Tibial nerve (tissue), 4 donors: ENCODE measurements at places on chromosomes 2 and 18. TPM values are rescaled to one million over a fixed set of nuclear protein-coding genes. Genes with fewer than 3 reads are reported as not detected.

GRCh38 chr2:143698352-143698751, 569.1 kb downstream of the ARHGAP15 start:
- no peaks in the 10 kb centered on the region for H3K4me1 ChIP-seq
- no peak overlapping the region for H3K4me3 ChIP-seq
- no peak overlapping the region for H3K27ac ChIP-seq
- H3K27me3 ChIP-seq = no peaks in the 10 kb centered on the region
- H3K36me3 ChIP-seq = no peaks in the 10 kb centered on the region

DNA sequence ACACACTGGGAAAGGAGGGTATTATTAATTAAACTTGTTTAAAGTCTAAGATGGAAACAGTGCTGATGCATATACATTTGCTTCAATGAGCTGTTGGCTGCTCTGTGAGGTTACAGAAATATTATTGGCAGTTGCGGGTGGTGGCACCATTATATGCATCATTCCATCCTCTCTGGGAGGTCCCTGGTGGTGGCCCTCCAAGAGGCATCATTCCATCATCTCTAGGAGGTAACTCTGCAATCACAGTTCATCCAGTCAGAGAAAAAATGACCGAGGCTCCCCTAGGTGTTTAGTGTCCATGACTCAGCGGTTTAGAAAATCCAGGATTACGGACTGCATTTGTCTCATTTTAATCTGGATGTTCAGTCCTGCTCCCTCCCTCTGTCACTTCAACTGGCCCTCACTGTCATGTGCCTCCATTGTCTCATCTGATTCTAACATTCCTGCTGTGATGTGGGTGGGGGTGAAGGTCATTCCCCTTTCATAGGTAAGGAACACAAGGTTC, 15.4 kb downstream of the AFF3 start:
- no peaks in the 10 kb centered on the region for H3K27me3 ChIP-seq
- H3K27ac ChIP-seq = no peak overlapping the region
- no peaks in the 10 kb centered on the region for H3K4me1 ChIP-seq
- no peak overlapping the region for H3K4me3 ChIP-seq
- DNase-seq = no peak

GRCh38 chr2:124911560-124911959, 886.5 kb downstream of the CNTNAP5 start:
- H3K36me3 ChIP-seq = no peaks in the 10 kb centered on the region
- no peak for DNase-seq
- H3K4me3 ChIP-seq = no peak overlapping the region
- H3K27me3 ChIP-seq = no peaks in the 10 kb centered on the region

DNA sequence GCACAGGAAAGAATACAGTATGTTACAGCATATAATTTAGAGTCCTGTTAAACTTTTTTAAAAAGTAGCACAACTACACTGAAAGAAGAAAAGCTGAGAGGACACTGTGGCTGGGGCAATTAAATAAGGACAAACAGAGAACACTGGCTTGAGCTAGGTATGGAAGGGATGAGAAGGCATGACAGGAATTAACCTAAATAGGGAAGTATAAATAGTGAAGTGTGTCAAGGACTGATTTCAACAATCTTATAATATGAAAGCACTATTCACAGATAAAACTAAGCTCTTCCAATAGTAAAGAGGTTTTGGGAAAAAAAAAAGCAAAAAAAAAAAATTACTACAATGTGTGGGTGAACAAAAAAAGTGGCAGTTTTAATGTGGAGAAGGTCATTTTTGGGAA, 45.5 kb downstream of the PPP3R1 start:
- no peaks in the 10 kb centered on the region for H3K27me3 ChIP-seq
- no peak overlapping the region for H3K4me3 ChIP-seq
- DNase-seq = no peak
- no peaks in the 10 kb centered on the region for H3K4me1 ChIP-seq
- no peaks in the 10 kb centered on the region for H3K36me3 ChIP-seq
- no peak overlapping the region for H3K27ac ChIP-seq

GRCh38 chr2:130828461-130828860, 8.3 kb upstream of the ARHGEF4 start:
- H3K4me1 ChIP-seq = peaks cover 20% of the 10 kb centered on the region
- no peak overlapping the region for H3K27ac ChIP-seq
- no peak overlapping the region for H3K4me3 ChIP-seq
- no peaks in the 10 kb centered on the region for H3K27me3 ChIP-seq

- no peak for DNase-seq
- no peak overlapping the region for H3K27ac ChIP-seq
- H3K4me3 ChIP-seq = no peak overlapping the region
- H3K27me3 ChIP-seq = no peaks in the 10 kb centered on the region
- no peaks in the 10 kb centered on the region for H3K36me3 ChIP-seq
Measured at GRCh38 chr2:76159042-76159648, 448.4 kb upstream of the GCFC2 start.

DNA sequence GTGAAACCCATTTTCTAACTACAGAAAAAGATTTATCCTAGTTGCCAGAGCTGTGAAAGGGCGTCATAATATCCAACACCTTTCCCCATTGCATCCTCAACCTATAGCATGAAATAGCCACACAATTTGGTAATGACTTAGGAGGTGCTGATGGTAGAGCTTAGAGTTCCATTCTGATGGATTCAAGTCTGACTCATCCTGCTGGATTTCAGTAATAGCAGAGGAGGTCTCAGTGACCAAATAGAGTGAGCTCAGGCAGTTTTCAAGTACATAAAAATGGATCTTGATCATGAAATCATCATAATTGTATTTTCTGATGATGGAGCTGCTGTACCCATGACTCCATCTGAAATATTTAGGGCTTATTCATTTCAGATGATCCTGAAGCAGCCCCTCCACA, 270.7 kb upstream of the KLHL29 start:
- no peak overlapping the region for H3K27ac ChIP-seq
- H3K36me3 ChIP-seq = no peaks in the 10 kb centered on the region
- H3K4me1 ChIP-seq = no peaks in the 10 kb centered on the region
- no peak for DNase-seq
- no peak overlapping the region for H3K4me3 ChIP-seq

DNA sequence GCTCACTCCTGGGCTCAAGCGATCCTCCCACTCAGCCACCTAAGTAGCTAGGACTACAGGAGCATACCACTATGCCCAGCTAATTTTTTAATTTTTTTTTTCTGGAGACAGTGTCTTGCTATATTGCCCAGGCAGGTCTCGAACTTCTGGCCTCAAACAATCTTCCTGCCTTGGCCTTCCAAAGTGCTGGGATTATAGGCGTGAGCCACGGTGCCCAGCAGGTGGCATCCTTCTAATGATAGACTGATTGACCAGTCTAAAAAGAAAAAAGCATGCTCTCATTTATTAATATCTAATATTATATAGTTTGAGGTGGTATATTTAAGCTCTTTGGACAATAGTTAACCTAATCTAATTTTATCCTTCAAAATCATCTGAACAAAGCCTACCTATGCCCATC, 198.6 kb downstream of the CAMKMT start:
- DNase-seq = no peak
- H3K27ac ChIP-seq = no peak overlapping the region
- no peak overlapping the region for H3K4me3 ChIP-seq
- peaks cover 4% of the 10 kb centered on the region for H3K36me3 ChIP-seq

DNA sequence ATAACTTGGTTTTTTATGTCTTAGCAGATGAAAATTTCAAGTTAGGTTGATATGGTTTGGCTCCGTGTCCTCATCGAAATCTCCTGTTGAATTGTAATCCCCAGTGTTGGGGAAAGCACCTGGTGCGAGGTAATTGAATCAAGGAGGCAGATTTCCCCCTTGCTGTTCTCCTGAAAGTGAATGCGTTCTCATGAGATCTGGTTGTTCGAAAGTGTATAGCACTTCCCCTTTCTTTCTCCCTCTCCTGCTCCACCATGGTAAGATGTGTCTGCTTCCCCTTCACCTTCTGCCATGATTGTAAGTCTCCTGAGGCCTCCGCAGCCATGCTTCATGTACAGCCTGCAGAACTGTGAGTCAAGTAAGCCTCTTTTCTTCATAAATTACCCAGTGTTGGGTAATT, 242.1 kb upstream of the TNP1 start:
- H3K27me3 ChIP-seq = no peaks in the 10 kb centered on the region
- H3K4me1 ChIP-seq = no peaks in the 10 kb centered on the region
- DNase-seq = no peak

GRCh38 chr2:60899230-60899891, 18.0 kb downstream of the REL start:
- H3K27me3 ChIP-seq = no peaks in the 10 kb centered on the region
- DNase-seq = no peak
- peaks cover 85% of the 10 kb centered on the region for H3K36me3 ChIP-seq

GRCh38 chr2:8169443-8169842, 512.4 kb upstream of the ID2 start:
- H3K36me3 ChIP-seq = no peaks in the 10 kb centered on the region
- H3K27ac ChIP-seq = no peak overlapping the region
- H3K4me1 ChIP-seq = no peaks in the 10 kb centered on the region
- no peaks in the 10 kb centered on the region for H3K27me3 ChIP-seq
- no peak overlapping the region for H3K4me3 ChIP-seq

DNA sequence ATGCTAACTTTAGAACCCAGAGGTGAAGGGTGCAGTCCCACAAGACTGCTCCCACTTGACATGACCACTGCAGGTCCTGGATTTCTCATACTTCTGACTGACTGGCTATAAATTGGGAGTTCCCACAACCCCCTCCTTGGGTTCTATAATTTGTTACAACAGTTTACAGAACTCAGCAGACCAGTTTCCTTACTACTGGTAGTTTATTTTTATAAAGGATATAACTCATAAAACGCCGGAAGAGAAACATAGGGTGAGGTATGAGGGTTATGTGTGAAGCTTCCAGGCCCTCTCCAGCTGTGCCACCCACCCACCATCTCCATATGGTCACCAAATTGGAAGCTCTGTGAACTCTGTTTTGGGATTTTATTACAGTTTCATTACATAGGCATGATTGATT, 839.6 kb downstream of the TSN start:
- H3K27ac ChIP-seq = no peak overlapping the region
- no peak overlapping the region for H3K4me3 ChIP-seq
- no peaks in the 10 kb centered on the region for H3K36me3 ChIP-seq
- H3K27me3 ChIP-seq = no peaks in the 10 kb centered on the region

DNA sequence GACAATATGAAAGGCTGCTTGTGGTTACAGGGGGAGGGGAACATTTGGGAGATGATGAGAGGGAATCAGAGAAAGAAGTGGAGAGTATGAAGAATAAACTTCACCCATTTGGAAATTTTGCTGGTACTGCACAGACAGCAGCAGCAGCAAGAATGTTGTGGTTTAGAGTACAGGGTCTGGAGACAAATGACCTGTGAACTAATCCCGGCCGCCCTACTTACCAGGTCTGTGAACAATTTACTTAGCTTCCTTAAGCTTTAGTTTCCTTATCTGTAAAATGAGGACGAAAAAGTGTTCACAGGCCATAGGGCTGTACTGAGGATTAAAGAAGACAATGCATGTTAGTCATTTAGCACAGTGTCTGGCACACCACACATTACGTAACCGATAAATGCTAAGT, 685.4 kb upstream of the CELF4 start:
- H3K4me3 ChIP-seq = no peak overlapping the region
- no peaks in the 10 kb centered on the region for H3K4me1 ChIP-seq
- no peak for DNase-seq
- no peaks in the 10 kb centered on the region for H3K27me3 ChIP-seq

DNA sequence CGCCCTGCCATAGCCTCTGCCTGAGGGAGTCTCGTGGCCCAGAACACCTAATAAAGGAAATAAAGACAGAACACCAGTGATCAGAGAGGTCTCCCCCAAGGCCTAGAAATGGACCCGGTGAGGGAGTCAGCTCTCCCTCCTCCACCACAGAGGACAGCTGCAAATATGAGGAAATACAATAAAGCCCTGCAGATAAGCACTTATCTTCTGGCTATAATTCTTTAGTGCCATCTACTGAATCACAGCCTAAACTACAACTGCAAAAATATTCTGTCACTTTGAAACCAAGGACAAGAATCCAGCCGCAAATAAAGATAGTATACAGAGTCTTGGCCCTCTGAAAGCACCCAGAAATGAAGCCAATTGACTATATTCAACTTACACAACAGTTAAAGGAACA, 42.4 kb upstream of the TACR1 start:
- no peak overlapping the region for H3K4me3 ChIP-seq
- H3K36me3 ChIP-seq = no peaks in the 10 kb centered on the region
- H3K27ac ChIP-seq = no peak overlapping the region

Gene DSC3
- 5.1 TPM for total RNA-seq

Gene KIF5C
- 47.9 TPM for total RNA-seq

Gene CCL20
- not detected for total RNA-seq

Gene RGPD6
- total RNA-seq = 64.0 TPM

Gene ERICH2
- total RNA-seq = 0.98 TPM
